CD4-positive, alpha-beta T cell treated with Interleukin-4 for 4 hours (primary cell): ENCODE measurements at places on chromosomes 5 and 9.

DNA sequence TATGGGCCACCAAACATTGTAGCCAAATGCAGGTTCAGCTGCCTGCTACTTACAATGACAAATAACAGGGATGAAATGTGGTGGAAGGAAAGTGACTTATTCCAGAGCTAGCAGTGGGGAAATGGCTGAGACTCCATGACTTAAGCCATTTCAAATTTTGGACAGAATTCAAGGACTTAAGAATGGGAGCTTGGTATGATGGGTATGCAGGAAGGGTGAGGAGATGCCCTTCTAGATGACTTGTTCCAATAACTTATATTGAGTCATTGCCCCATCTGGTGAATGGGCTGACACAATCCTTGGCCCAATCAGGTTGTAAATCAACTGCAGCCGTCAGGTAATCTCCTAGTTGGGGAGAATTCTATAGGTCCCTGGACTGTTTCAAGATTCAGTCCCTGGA, 230.7 kb upstream of the SGCD start:
- DNase-seq = no peak

- no peak for DNase-seq
Observed at GRCh38 chr9:98185611-98186171, 6.7 kb downstream of the CORO2A start.

GRCh38 chr5:103513701-103514100, 48.9 kb downstream of the NUDT12 start:
- no peak for DNase-seq

DNA sequence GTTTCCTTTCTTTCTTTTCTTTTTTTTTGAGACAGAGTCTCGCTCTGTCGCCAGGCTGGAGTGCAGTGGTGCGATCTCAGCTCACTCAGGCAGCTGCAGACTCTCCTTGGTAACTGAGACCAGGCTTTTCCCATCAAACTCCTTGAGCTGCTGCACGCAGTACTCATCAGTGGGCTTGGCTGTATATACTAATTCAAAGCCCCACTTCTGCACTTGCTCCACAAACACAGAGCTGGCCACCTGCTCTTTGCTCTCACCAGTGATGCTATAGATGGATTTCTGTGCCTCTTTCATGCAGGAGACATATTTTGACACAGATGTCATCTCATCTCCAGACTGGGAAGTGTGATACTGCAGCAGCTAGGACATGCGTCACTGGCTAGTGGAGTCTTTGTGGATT, 252.7 kb downstream of the AP3B1 start:
- DNase-seq = no peak

DNA sequence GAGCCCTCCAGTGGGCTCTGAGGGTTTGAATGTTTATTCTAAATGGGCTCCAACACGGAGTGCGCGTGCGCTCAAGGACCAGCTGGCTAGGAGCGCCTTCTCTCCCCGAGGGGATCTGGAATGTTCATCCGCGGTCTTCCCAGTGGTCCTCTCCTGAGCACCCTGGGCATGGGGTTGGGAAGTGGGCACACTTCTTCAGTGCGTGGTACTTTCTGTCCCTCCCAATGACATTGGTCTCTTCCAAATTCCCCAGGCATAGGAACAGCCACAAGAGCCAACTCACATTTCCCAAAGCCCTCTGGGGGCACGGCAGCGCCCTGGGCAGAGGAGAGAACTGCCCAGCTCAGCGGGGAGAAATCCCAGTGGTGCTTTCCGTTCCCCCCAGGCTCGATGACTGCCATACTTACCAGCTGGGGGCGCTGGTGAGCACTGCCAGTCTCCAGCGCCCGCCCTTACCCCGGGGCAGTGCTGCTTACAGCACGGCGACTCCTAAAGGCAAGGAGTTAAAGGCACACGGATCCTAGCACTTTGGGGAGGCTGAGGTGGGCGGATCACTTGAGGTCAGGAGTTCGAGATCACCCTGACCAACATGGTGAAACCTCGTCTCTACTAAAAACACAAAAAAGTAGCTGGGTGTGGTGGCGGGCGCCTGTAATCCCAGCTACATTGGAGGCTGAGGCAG, 29.9 kb upstream of the OBP2B start:
- DNase-seq = peak; percentile 34

DNA sequence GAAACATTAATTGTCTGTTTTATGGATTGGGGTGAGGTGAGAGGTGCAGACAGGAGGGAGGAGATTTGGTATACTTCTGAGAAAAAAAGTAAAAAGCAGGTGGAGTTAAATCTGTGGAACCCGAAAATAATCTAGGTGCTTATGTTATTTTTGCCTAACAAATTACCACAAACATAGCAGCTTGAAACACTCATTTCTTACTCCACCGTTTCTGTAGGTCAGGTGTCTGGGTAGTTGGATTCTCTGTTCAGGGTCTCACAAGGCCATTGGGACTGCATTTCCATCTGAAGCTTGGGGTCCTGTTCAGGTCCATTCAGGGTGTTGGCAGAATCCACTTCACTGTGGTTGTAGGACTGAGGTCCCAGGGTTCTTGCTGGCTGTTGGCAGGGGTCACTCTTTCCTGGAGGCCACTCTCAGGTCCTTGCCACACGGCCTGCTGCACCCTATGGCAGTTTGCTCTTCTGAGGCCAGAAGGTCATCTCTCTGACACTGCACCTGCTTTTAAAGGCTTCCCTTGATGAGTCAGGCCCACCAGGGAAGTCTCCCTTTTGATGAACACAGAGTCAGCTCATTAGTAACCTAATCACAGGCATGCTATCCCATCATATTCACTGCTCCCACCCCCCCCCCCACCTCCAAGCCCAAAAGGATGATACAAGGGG, 82.2 kb downstream of the TRIO start:
- no peak for DNase-seq

- no peak for DNase-seq
Observed at GRCh38 chr9:114491430-114492003, 13.8 kb downstream of the WHRN start.

GRCh38 chr5:6475626-6476312, 27.1 kb downstream of the UBE2QL1 start:
- DNase-seq = no peak

GRCh38 chr9:19660019-19660418, 128.8 kb downstream of the SLC24A2 start:
- DNase-seq = no peak

- no peak for DNase-seq
Observed at GRCh38 chr9:18969128-18969527, 63.9 kb downstream of the SAXO1 start.

GRCh38 chr9:98083061-98083501, 26.5 kb downstream of the NANS start:
- no peak for DNase-seq

- DNase-seq = no peak
Observed at GRCh38 chr5:116484645-116485044, 90.0 kb downstream of the SEMA6A start.

GRCh38 chr5:36177715-36178523, 26.0 kb downstream of the SKP2 start:
- DNase-seq = no peak

DNA sequence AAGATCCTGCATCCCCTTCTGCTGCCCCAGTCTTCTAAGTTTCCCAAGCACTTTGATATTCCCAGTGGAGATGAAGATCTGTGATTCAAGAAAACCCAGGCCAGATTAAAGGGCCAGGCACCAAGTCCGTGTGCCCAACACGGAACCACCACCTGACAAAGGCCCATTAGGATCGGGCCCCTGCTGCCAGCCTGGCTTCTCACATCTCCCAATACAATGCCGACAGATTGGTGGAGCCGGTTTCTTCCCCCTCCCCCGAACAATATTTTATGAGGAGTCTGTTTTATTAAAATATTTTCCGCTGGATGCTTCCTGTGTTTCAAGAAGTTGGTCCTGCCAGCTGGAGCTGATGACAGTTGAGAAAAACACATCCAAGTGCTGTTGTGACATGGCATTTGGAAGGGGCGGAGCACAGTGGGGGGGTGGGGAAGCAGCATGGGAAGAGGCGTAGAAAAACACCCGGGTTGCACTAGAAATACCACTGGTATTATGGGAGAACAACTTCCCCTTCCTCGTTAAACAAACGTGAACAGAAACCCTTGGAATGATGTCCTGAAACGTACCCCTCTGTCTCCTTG, 45.0 kb downstream of the CRB2 start:
- DNase-seq = no peak

DNA sequence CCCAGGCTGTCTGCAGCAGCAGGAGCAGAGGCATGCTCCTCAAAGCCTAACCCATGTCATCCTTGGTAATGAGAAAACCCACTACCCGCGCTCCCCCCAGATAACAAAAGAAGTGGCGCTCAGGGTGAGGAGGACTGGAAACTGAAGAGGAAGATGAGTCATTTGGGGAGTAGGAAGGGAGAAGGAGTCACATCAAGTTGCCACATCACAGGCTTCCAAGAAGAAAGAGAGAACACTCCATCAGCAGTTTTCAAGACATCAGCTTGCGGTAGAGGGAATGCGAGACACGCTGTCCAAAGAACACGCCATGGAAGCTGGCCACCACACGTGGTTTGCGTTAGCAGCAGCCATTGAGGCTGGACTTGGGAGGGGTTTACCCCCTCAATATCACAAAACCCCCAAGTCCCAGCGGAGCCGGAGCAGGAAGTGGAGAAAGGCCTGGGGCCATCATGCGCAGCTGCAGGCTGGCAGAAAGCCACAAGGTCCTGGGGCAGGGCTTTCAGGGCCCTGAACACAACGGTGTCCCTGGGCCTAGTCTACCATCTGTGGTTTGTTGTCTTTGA, 41.5 kb downstream of the SH3PXD2B start:
- no peak for DNase-seq

DNA sequence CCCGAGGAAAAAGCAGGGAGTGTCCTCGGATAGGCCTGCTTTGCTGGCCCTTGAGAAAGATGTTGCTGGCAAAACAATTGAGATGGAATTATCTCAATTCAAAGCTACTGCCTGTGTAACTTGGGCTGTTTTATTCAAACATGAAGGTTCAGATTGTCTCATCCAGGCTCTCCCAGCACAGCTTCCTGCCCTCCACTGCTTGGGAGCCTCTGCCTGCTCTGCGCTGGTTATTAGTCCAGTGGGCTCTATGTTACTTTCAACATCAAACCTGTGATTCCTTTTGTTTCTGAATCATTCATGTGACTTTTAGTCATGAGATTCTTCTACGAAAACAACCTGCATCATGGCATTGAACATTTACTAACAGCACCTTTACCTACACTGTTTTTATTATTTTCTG, 123.2 kb downstream of the SNCAIP start:
- no peak for DNase-seq

DNA sequence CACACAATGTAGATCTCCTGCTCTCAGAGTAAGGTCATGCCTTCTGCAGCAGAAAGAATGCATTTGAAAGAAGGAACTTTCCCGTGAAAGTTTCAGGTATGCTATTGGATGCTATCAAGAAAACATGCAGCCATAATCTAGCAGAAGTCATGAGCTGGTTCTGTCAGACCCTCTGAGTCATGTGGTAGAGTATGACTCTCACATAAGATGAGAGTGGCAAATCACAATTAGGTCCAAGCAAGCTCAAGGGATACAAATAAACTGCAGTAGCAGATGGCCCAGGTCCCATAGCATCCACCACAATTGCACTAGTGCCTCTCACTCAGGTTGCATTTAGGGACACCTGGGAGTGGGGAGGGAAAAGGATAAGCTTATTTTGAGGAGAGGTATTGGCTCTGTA, 292.8 kb downstream of the ASTN2 start:
- no peak for DNase-seq

DNA sequence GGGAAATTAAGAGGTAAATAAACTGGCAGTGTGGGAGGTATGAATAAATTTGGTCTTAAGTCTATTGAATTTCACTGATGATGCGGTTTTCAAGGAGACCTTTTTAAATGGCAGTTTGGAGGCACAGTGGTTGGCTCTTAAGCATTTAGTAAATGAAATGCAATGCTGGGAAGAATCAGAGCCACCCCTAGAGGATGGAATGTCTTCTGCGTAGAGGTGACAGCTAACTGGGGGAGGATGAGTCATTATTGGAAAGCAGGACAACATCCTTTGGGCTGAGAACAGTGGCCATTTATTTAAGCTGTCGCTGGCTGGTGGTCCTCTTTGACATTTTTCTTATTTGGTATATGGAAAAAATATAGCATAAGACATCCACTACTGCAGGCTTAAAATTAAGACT, 163.2 kb downstream of the SH3GL2 start:
- DNase-seq = no peak

- no peak for DNase-seq
Observed at GRCh38 chr9:91483189-91483691, 59.6 kb upstream of the NFIL3 start.

- no peak for DNase-seq
Observed at GRCh38 chr9:120737416-120738165, 23.3 kb upstream of the MEGF9 start.

DNA sequence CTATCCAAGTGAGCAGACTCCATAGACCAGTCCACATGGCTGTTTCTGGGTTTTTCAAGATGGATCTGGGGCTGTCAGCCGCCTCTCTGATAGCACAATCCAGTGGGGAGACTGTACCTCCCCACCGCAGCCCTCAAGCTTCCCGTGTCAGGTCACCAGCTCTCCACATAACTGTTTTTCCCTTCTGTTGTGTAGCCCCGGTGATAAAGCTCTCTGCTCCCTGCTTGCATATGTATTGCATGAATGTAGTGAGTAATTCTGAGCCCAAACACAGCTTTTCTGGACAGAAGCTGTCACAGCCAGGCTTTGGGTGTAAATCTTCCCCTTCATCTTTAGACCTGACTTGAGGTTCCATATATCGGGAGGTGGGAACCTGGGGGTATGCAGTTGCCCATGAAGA, 23.1 kb upstream of the CFAP157 start:
- no peak for DNase-seq

DNA sequence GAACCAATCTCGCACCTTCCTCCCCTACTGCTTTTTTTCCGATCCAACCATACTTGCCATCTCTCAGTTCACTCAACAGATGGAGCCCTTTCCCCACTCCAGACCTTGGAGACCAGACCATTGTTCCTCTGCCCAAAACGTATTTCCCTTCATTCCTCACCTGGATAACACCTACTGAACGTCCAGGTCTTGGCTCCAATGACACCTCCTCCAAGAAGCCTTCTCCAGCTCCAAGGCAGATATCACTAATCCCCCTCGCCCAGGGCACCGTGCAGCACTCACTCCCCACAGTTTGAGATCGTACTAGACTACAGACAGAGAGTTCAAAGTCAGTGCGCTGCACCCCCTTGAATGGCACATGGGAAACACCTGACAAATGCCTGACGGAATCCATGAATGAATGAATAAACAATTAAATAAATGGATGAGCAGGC, 47.1 kb upstream of the AKNA start:
- DNase-seq = no peak

DNA sequence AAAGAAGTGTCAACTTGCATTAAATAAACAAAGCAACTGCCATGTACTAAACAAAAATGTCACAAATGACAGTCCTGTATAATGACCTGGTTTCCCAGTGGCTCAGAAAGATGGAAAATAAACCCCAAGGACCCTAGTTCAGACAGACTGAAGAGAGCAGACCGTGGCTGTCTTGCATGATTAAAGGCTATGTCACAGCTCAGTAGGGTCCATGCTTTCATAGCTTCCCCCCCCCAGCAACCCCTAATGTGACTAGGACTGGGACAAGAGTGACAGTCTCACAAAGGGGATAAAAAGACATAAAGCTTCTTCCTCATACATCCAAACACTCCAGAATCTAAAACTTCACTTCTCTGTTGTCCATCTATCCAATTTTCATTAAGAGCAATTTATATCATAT, 113.6 kb downstream of the NR6A1 start:
- DNase-seq = no peak

- DNase-seq = no peak
Observed at GRCh38 chr9:33464045-33464636, 9.6 kb downstream of the NOL6 start.

GRCh38 chr5:82512025-82512424, 233.9 kb upstream of the RPS23 start:
- no peak for DNase-seq

- no peak for DNase-seq
Observed at GRCh38 chr9:124652203-124652602, 118.9 kb downstream of the NR6A1 start.
